Muscle of leg (tissue), 16 donors: ENCODE measurements at places on chromosomes 1 and 21.

DNA sequence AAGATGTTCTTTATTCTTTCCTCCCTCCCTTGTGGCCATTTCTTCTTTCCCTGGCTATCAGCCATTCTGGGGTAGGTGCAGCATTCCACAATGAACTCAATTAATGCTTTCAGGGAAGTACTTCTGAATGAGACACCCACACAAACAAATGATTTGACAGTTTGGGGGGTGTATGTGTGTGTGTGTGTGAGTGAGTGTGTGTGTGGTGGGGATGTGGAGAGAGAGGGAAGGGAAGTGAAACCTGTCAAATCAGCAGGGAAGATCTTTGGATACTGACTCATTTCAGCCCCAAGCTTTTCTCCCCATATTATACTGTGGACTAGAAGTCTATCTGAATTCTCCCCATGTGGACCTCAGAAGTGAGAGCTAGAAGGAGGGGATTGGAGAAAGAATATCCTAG is 154.9 kb upstream of the CD34 start:
- DNase-seq = peak; percentile 77

- no peak for DNase-seq
Measured at GRCh38 chr1:201025571-201026002, 2.1 kb upstream of the KIF21B start.

DNA sequence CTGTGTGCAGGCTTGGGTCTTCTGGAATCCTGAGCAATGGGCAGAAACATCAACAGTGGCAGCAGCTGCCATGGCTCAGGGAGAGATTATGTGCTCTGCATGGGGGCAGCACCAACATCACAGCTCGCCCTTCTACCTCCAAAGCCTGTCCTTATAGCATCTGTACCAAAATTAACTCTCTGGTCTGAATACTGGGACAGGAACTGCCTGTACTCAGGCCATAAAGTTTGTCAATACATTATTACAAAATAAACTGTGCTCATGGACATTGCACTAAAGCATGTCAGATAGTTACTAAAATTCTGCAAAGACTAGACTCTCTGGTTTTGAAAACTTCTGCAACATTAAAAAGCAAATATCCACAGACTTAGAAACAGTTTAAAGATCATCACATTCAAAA is 91.6 kb downstream of the ZC3H11B start:
- DNase-seq = no peak

- DNase-seq = no peak
Measured at GRCh38 chr1:93676427-93676826, 5.2 kb downstream of the BCAR3 start.

GRCh38 chr21:42617486-42617885 is 35.9 kb upstream of the PDE9A start:
- DNase-seq = no peak

DNA sequence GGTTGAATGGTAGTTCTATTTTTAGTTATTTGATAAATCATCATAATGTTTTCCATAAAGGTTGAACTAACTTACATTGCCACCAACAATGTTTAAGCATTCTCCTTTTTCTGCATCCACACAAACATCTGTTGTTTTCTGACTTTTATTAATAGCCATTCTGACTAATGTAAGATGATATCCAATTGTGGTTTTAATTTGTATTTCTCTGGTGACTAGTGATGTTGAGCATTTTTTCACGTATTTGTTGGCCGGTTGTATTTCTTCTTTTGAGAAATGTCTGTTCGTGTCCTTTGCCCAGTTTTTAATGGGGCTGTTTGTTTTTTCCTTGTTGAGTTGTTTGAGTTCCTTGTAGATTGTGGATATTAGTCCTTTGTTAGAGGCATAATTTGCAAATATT is 24.6 kb upstream of the SLC35F3 start:
- no peak for DNase-seq

GRCh38 chr21:44901391-44902074 is 19.2 kb downstream of the ITGB2 start:
- DNase-seq = no peak

DNA sequence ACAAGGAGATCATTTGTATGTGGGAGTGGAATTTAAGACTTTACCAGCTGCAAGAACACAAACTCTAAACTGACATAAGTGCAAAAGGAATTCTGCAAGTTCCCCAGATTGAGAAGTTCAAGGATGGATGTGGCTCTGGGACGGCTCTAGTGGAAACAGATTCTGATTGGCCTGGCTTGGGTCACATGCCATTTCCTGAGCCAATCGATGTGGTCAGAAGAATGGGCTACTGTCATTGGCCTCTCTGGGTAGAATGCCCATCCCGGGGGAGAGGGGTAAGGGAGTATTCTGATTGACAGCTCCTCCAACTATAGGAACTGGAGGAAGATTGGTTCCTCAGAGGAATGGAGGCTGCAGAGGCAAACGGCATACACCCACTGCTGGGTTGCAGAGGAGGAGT is 6.0 kb upstream of the IFNLR1 start:
- no peak for DNase-seq

- DNase-seq = no peak
Measured at GRCh38 chr1:40638097-40639036, 27.1 kb downstream of the RIMS3 start.

- peak; percentile 64 for DNase-seq
Measured at GRCh38 chr21:25639551-25640201, 618 bp downstream of the JAM2 start.

DNA sequence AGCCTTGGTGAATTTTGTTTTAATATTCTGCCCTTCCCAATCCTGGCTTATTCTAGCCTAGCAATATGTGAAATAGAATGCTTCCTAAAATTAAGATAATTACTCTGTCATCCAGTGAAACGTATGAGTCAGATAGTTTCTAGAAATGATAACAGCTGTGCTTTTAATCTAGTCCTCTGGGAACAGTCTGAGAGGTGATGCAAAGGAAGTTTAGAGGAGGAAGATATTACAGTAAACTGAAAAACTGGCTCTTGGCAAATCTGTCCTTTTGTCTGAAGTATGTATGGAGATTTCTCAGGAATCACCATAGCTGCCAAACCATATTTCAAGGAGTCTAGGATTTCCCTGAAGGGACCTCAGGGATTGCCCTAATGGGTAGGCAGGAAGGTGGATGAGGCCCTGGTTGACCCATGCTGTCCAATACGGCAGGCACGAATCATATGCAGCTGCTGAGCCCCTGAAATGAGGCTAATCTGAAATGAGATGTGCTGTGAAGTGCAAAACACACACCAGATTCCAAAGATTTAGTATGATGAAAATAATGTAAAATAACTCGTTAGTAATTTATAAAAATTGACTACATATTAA is 70.8 kb upstream of the LBR start:
- peak; percentile 38 for DNase-seq

DNA sequence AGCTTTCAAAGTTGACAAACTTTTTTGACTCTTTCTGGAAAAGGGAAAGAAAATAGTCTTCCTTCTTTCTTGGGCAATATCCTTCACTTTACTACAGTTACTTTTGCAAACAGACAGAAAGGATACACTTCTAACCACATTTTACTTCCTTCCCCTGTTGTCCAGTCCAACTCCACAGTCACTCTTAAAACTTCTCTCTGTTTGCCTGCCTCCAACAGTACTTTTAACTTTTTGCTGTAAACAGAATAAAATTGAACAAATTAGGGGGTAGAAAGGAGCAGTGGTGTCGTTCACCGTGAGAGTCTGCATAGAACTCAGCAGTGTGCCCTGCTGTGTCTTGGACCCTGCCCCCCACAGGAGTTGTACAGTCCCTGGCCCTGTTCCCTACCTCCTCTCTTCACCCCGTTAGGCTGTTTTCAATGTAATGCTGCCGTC is 160.8 kb upstream of the SGIP1 start:
- DNase-seq = no peak

DNA sequence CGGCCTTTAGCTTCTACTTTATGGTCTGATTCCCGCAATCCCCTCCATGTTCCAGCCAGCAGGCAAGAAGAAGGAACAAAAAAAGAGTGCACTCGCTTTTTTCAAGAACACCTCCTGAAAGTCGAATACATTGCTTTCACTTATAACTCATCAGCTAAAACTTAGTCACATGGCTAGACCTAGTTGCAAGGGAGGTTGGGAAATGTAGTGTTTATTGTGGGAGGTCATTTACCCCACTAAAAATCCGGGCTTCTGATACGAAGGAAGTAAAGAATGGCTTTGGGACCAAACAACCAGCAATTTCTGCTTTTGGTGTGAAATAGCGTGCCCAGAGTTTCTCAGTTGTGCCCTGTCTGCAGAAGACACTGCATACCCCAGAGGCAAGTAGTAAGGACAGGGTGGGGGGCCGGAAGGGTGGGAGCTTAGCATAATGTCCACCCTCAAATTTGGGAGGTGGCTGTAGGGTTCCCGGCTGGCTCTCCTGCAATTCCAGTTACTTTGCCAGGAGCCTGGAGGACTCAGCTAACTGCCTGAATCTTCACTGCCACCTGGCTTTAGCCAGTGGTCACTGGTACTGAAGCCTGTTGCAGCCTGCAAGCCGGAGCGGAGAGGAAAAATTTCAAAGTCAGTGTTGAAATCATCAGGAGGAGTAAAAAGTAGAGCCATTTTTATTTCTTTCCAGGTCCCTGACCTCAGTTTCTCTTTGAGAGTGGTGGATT is 57.7 kb upstream of the F3 start:
- DNase-seq = peak; percentile 22

DNA sequence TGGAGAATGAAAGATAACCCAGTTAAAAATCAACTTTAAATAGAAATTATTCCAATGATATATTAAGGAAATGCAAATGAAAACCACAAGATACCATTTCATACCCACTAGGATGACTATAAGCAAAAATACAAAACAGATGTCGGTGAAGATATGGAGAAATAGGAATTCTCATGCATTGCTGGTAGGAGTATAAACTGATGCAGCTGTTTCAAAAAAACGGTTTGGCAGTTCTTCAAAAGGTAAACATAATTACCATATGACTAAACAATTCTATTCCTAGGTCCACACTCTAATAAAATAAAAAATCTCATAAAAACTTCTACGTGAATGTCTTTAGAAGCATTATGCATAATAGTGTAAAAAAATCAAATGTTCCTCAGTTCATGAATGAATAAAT is 763.3 kb upstream of the BRINP3 start:
- DNase-seq = peak; percentile 2

GRCh38 chr1:154741741-154742495 is 128.2 kb downstream of the KCNN3 start:
- peak; percentile 49 for DNase-seq

DNA sequence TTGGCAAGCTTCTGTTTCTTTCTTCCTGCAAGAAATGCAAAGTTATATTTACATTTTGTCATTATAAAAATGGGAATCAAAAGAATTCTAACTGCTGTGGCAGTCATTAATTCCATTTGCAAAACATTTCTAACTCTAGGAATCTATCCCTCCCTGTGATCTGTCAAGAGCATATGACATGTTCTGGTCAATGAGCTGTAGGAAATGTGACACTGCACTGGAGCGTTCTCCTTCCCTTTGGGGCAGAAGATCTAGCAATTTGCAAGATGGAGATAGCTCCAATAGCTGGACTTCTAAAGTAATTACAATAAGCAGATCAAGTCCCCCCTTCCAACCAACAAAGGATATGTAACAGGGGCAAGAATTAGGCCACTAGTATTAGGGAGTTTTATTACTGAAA is 6.3 kb downstream of the TOMM20 start:
- DNase-seq = no peak

GRCh38 chr1:197614916-197615692 is 160.2 kb downstream of the DENND1B start:
- peak; percentile 25 for DNase-seq

DNA sequence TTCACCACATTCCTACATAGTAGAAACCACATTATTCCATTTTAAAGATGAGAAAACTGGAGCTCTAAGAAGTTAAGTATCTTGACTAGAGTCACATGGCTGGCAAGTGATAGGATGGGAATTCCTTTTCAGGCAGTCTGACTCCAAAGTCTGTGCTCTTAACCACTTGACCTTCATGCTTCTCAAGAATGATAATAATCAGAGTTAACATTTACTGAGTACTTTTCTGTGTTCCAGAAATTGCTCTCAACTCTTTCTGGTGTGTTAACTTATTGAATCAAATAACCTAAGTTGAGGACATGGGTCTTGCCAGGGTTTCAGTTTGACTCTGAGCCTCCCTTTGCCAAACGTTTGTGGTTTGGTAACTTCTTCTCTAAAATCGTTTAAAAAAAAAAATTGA is 169.4 kb downstream of the RASAL2 start:
- DNase-seq = peak; percentile 34

GRCh38 chr1:33182401-33182841 is 578 bp upstream of the TRIM62 start:
- peak; percentile 96 for DNase-seq
